ENCODE measurements at places on chromosomes 4 and X. TPM values are rescaled to one million over a fixed set of nuclear protein-coding genes. Genes with fewer than 3 reads are reported as not detected.

LAP3 gene
- total RNA-seq = 66.1 TPM

- no peak for DNase-seq
These were observed 219.0 kb upstream of the CPEB2 start for GRCh38 chr4:14783011-14783877.

- peak; percentile 81 for DNase-seq
These were observed 94.5 kb downstream of the DHX15 start for GRCh38 chr4:24489870-24490269.

DNA sequence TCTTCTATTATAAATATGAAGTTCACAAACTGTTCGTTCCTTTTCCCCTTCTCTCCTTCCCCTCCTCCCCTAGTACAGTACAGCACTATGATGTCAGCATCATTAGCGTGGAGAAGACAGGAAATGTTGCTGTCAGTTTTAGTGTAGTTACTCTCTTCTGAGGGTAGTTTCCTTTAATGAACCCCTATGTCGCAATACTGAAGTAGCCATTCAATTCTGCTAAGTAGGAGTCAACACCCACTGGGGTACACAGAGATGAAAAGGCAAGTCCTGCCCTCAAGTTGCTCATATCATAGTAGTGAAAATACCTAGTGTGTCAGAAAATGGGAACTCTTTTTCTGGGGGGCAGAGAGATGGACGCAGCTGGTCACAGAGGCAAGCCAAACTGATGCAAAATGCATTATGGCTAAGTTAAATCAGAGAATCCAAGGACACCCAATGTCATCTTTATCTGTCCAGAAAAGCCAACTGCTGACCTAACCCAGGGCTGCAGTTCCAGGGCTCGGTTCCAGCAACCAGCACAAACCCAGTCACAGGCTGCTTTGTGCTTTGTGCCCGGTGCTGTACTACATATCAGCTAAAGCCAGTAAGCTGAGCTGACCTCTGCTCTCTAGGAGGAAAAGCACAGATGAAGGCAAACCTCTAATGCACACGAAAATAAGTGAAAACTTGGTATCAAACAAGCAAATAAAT is 31.5 kb downstream of the GRIA3 start:
- peak; percentile 46 for DNase-seq

DNA sequence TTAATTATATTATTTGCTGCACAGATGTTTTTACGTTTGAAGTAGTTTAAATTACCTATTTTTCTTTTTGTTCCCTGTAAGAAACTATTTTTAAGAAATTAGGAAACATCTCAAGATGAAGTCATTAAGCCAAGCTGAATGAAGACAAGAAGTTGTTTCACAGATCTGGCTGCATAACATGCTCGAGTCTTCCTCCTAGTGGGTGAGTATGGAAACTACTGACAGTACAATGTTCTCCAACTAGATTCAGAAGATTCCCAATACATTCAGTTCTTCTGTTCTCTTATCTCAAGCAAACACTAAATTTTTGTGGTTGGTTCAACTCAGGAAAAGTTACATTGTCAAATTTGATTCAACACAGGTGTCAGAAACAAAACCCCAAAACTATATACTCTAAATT is 256.8 kb upstream of the VCX start:
- DNase-seq = no peak

DNA sequence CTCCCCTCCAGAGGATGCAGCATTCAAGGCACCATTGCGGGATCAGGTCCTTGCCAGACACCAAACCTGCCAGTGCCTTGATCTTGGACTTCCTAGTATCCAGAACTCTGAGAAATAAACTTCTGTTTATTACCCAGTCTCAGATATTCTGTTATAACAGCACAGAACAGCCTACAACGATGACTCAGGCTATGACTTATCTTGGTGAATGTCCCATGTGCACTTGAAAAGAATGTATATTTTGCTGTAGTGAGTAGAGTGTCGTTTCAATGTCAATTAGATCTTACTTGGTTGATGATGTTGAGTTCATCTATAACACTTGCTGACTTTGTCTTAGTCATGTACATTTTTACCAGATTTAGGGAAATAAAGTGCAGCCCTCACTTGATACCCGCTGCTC is 34.5 kb upstream of the PGRMC1 start:
- DNase-seq = no peak
